ENCODE measurements at places on chromosomes 7 and 10.
A peak's percentile ranks its signal among the peaks of the same experiment; 100 is the strongest.

GRCh38 chr10:69965919-69966662 is 86.6 kb upstream of the MACROH2A2 start:
- ATAC-seq, result no peak

- no peak for ATAC-seq
These were observed 330.1 kb downstream of the EXOC4 start for GRCh38 chr7:133582766-133583523.

GRCh38 chr10:86956848-86957448 is 467 bp downstream of the MMRN2 start:
- no peak for ATAC-seq

GRCh38 chr10:451021-451471 is 238.4 kb downstream of the DIP2C start:
- peak; percentile 99 for ATAC-seq

DNA sequence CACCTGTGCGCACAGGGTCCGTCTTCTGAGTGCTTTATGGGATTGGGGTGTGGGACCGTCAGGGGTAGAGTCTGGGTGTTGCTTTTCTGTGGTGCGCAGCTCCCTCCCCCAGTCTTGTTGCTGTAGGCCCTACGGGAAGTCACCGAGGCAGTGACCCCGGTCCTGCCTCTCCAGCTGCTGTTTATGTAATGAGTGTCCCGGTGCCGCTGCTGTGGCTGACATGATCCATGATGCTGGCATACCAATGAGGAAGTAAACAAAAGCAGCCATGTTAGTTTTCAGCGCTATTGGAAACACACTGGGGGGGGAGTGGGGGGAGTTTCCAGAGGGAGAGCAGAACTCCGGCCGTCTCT is 1.1 kb downstream of the TRIM8 start:
- peak; percentile 0 for ATAC-seq

DNA sequence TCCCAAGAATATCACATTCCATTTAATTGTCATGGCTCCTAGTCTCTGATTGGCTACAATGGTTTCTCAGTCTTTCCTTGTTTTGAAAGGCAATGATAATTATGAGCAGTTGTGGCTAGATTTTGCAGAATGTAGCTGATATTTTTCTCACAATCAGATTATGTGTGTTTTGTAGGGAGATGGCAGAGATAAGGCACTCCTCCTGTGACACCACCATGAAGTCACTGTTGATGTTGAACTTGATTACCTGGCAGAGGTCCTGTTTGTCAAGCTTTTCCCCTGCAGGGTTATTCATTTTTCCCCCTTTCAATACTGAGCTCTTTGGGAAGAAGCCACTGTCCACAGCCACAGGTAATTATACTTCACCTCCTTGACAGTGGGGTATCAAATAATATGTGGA is 602.9 kb upstream of the PFKP start:
- no peak for ATAC-seq

DNA sequence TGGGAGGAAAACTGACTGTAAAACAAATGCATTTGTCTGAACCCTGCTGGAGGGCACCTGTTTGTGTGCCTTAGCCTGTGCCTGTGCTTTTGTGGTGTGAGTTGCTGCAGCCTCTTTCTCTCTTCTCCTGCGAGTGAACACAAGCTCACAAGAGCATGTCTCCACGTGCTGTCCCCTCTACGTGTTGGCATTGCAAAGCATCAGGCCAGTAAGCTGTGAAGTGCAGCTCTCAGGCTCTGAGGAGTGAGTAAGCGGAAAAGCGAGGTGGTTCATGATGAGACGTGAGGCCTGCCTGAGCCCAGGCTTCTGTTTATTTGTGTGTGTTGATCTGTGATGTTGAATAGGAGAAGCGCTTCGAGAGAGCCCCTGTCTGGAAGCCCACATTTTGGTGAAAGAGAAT is 85.6 kb upstream of the PDCD4 start:
- no peak for ATAC-seq

DNA sequence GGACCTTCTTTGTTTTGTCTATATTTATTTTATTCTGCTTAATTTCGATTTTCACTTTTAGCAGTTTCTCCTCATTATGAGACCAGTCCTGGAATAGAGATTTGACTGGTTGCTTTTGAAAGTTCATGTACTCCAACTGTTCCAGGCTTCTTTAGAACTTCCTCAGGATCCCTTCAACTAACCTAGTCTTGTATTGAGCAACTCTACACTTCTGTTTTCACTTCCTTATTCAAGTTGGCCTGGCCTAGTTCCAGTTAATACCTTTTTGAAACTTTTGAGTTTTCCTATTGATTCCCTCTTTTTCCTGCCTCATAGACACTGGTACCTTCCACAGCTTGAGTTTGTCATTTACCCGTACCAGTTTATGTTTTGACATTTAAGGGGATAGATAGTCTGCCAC is 421.7 kb downstream of the ATRNL1 start:
- ATAC-seq, result no peak

DNA sequence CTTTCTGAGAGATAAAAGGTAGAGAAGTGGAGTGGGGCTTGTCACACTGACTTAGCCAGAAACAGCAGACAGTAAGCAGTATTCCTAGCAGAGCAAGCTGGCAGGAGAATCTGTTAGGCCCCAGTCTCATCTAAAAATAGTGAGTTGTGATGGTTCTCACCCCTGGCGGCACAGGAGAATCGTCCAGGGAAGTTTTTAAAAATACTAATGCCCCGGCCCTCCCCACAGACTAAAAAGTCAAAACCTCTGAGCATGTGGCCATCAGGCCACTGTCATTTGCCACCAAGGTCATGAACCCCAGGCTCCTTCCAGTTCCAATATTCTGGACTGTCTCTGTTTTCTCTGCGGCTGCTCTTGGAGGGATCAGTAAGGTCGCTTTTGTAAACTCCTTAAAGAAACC is 34.0 kb downstream of the LYZL1 start:
- ATAC-seq, result no peak

- no peak for ATAC-seq
These were observed 207.3 kb downstream of the CXCL12 start for GRCh38 chr10:44177610-44178009.

- no peak for ATAC-seq
These were observed 22.3 kb downstream of the KCP start for GRCh38 chr7:128888039-128888755.

DNA sequence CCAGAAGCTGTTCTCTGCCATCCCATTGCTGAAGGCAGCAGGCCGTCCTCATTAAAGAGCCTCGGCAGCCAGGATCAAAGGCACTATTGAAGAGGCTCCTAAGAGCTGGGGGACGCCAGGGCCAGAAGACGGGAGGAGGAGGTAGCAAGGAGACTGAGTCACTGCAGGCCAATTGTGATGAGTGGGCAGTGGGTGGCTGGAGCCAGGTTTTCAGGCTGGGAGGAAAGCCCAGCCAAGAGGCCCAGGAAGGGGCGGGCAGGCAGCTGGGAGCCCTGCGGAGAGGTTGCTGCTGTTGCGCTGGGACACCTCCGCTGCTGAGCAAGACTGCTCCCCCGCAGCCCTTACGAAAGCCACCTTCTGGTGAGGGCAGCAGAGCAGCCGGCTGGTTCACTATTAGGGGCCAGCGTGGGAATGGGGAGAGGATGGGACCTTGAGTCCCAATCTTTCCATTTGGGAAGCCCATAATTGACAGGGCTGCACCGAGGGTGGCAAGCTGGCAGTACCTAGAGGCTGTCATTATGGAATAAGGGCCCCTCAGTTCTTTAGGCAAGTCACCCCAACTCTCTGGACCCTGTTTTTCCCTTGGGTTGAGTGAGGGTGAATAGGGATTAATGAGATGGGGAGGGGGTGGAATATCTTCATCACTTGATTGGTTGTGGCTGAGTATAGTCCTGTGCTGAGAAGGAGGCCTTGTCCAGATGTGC is 48.4 kb downstream of the UNC5B start:
- no peak for ATAC-seq

All from activated T-helper 17 cell treated with anti-CD3 and anti-CD28 coated beads, Interleukin-2, amount 50 U/mL, for 72 hours (primary cell).